ENCODE measurements at places on chromosomes 6 and 20.
A peak's percentile ranks its signal among the peaks of the same experiment; 100 is the strongest.

DNA sequence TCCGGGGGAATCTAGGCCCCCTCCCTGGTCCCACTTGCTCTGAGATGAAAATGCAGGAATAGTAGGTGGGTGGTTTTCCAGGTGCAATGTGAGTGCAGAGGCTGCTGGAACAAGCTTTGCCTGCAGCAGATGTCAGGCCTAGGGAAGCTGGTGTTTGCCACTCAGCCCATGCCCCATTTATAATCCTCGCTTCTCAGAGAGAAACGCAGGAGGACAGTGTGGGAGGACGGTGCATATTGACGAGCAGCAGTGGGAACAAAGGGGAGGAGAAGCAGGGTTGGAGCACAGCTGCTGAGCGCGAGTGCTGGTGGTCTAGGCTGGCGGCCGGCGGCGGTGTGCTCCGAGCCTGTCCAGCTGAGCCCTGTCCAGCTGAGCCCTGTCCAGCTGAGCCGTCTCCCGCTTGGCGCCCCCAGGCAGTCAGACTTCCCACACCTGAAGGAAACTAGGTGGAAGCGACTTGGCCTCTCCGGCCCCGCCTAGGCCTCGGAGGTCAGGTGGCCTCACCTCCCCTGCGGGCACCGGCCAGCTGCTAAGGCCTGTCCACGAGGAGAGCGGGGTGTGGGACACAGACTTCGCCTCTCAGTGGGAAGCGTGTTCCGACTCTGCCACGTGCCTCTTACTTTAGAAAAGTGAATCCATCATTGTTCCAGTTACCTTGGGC, 49.7 kb upstream of the FRMD1 start:
- no peak for DNase-seq

- DNase-seq, result no peak
Measured at GRCh38 chr6:92377137-92377536, 1042.2 kb downstream of the EPHA7 start.

DNA sequence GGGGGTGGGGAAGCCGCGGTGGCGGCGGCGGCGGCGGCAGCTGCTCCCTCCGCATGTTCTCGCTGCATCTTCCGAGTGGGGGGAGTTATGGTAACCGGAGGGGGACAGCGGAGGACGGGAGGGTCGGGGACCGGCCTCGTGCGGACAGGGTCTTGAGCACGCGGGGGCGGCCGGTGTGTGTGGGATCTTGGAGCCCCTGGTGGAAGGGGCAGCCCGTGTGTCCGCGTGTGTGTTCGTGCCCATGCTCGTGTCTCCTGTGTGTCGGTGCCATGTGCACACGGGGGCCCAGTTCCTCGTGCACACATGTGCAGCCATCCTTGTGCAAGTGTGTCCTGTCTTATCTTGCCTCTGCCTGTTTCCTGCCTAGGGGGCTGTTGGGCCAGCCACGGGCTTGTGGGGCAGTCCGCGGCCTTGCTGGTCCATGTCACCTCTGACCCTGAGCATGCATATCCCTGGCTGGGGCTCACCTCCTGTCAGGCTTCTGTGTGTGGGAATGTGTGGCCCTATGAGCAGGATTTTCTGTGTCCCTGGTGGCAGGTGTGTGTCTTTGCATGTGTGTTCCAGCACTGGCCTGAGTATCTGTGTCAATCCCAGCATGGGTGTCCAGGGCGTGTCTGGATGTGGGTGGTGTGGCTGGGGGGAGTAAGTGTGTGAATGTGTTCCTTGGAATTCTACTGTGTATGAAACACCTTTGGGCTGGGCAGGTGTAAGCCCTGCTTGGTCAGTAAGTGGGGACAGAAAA, 8.5 kb downstream of the SYNGAP1 start:
- peak; percentile 32 for DNase-seq

- DNase-seq, result no peak
Measured at GRCh38 chr20:17358854-17359253, 132.0 kb downstream of the PCSK2 start.

- DNase-seq, result peak; percentile 78
Measured at GRCh38 chr6:161370880-161371279, 97.0 kb upstream of the AGPAT4 start.

GRCh38 chr6:38248500-38249234, 391.1 kb downstream of the BTBD9 start:
- DNase-seq, result no peak

DNA sequence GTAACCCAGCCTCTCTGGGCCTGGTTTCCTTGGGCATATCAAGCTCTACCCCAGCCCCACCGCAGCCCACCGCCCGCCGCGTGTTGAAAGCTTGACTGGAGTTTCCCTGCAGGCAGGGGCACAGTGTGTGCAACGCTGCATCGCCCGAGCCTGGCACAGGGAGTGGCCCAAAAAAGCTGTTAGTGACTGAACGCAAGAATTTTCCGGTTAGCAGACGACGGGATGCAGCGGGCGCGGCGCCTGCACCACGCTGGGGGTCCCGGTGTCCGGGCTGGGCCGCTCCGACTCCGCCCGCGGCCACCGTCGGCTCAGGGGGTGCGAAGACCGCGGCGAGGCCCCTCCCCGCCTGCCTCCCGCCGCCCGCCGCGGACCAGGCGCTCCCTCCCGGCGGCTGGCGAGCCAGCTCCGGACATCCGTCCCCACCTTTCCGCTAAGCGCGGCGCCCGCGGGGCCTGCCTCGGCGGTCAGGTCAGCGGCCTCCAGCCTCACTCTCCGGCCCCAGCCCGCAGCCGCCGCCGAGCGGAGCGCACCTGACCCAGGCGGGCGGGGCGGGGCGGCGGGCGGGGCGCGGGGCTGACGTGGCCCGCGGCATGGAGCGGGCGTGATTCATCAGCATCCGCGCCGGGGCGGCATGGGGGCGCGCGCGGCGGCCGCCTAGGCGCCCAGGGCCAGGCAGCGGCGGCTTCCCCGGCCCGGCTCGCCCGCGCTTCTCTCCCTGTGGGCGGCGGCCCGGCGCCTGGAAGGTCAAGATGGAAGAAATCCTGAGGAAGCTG, at the start of gene ARFGEF3:
ARFGEF3 (plus strand) TSS at position 602 of the 773 bp plus-strand sequence; CDS start at position 750, 148 bp downstream.
- DNase-seq, result peak; percentile 38

DNA sequence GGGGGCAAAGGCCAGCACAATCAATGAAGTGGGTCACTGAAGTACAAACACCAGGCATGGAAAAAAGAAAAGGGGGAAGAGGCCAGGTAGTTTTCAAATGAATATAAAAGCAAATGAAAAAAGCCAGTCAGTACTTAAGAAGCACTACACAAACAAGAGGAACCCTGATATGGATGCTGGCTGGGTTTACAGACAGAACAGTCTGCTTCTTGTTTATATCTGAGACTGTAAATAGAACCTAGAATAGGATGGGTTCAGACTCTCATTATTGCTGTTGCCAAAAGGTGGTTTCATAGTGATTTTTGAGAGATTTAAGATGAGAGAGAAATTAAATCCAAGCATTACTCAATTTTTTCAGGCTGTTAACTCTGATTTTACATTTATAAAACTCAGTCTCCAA, 24.1 kb downstream of the USP45 start:
- DNase-seq, result no peak

DNA sequence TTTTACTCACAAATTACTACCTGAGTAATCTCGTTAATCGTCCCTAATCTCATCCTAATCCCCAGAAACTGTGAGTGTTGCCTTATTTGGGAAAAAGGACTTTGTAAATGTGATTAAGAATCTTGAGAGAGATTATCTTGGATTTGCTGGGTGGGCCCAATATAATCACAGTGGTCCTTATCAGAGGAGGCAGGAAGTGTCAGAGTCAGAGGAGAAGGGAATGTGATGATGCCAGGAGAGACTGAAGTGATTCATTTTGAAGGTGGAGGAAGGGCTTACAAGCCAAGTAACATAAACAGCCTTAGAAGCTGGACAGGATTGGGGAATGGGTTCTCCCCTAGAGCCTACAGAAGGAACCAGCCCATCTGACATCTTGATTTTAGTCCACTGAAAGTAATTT, 16.7 kb downstream of the RPP21 start:
- DNase-seq, result no peak

- DNase-seq, result no peak
Measured at GRCh38 chr20:60338556-60338955, 380.3 kb downstream of the CDH26 start.

GRCh38 chr6:145963216-145964068, 716 bp downstream of the SHPRH start:
- peak; percentile 26 for DNase-seq

DNA sequence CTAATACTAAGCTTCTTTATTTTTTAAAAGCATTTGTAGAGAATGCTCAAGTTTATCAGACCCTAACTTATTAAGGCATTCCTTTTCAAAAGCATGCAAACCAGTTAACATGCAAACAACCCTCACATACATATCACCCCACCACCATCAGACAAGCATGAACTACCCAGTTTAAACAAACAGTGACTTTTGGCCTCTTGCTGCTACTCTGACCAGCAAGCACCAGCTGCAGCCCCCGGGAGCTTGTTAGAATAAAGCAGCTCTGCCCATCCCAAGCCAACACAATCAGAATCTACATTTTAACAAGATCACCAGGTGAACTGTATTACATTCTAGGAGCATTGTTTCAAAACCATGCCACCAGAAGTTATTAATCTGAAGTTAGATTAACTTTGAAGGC, 5.9 kb upstream of the NUP153 start:
- DNase-seq, result no peak

GRCh38 chr6:90368601-90369000, 72.0 kb upstream of the BACH2 start:
- no peak for DNase-seq

DNA sequence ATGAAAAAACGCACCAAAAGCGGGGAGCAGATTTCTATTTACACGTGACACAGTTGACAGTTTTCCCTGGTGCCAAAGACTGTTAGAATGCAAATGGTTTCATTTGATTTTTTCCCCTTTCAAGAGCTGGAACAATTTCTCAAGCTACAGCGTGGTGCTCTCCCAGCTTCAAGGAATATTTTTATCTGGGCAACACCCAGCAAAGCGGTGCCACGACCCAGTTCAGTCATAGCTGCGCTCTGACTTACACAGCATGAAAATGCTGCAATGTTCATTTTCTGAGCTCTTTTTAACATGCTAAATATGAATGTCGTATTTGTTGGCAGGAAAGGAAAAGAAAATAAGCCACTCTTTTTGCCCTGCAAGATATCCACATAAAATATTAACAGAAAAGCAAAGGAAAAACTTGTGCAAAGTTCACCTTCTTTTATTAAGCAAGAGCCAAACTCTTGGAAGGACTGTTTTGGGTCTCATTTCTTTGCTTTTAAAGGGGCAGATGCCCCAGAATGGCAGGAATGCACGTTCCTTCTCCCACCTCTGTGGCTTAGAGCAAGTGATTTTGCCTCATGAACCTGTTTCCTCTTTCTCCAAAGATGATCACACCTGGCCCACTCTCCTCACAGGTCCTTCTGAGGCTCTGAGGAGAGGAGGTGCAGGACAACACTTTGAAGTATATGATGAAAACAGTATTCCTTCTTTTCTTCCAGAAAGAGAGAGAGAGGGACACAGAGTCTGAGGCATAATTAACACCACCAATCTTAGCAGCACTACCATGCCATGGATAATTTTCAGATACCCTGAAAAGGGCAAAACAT, 47.0 kb downstream of the TTI1 start:
- no peak for DNase-seq

DNA sequence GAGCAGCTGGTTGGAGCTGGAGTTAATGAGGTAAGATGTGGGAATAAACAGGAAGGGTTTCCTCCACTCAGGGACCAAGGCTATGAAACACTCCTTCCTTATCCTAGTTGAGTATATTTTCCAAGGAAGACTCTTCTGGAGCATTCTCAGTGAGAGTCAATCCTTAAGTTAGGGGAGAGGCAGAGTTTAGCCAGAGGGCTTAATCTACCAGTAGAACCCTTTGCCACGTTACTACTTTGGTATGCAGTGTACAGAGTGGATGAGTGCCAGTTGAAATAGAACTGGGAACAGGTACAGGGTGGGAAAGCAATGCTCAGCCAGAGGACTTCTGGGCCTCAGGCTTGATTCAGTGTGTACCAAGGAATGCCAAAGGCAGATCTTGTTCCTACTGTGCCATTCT, 114.3 kb downstream of the UBE3D start:
- DNase-seq, result no peak

- no peak for DNase-seq
Measured at GRCh38 chr20:9161311-9161710, 92.4 kb downstream of the PLCB4 start.

GRCh38 chr6:11656491-11656890, 118.9 kb downstream of the TMEM170B start:
- no peak for DNase-seq

DNA sequence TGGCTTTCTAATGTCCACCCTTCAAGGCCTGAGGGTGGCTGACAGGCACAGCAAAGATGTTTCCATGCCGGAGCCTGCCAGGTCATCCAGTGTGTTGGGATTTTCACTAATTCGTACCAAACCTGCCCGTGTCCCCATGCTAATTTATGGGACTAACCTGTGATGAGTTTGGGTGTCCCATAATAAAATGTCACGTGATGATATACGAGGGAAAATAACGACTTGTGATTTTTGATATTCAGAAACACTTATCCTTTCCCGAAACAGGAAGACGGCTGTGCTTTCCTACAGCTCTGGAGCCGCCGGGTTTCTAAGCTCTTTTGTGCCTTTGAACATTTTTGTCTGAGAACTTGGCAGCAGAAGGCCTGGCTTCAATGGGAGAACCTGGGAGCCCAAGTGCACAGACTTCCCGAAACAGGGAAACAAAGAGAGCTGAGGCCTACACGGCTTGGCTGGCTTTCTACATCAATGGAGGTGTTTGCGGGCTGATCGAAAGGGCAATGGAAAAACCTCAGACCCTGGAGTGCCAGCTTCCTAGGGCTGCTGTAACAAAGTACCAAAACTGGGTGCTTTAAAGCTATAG, 171.9 kb upstream of the JARID2 start:
- DNase-seq, result no peak

DNA sequence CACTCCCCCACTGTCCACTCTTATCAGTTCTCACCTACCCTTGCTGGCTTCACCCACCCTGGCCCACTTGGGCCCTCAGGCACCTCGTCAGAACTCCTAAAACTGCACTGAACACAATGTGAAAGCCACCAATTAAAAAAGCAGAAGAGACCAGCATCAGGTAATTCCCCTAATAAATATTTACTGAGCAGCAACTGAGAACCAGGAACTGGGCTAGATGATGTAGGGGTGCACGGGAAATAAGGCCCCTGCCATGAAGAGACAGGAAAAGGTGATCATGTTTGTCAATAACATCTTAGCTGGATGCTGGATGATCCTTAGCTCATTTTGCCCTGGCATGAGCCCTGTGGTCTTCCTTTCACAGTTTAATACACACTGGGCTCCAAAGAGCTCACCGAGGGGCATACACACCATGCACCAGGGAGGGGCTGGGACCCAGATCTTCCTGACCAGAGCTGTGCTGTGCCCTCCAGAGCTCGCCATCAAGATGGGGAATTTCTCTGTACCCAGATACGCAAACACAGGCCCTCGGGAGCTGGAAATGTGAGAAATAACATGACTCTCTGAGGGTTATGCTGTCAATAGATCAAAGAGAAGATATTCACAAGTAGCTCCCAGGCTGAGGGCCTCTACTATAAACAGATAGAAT, 113.6 kb upstream of the SLC22A16 start:
- DNase-seq, result no peak

DNA sequence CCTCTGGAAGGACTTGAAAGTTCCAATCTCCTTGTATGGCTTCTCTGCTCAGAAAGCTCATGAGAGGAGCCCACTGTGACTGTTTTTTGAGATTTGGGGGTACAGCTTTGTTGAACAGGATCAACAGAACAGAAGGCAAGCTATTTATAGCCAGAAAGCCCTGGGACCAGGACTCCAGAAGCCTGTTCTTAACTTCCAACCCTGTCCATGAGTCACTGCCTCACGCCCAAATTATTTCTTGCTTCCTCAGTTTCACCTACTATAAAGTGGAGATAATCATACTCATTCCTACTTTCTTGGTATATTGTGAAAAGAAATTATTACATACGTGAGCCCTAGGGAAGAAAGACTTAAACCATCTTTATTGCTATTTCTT, 100.9 kb upstream of the MARCKS start:
- no peak for DNase-seq

- DNase-seq, result no peak
Measured at GRCh38 chr6:53827531-53827930, 32.7 kb downstream of the LRRC1 start.

GRCh38 chr6:55875400-55875799, at the start of gene BMP5:
Gene BMP5, minus strand, starts transcription at chr6:55875590. Its CDS starts 725 bp downstream, at chr6:55874865.
- no peak for DNase-seq

All from CD4-positive, alpha-beta T cell treated with Interleukin-2 at 100 ng/mL for 4 hours (primary cell).